CD4-positive, CD25-positive, alpha-beta regulatory T cell (primary cell): ENCODE measurements at places on chromosomes 13 and 19. TPM values are rescaled to one million over a fixed set of nuclear protein-coding genes. Genes with fewer than 3 reads are reported as not detected.
A peak's percentile ranks its signal among the peaks of the same experiment; 100 is the strongest.

The GRWD1 gene
- 29.0 TPM for total RNA-seq

GRCh38 chr13:105442949-105443699 lies 1092.3 kb downstream of the EFNB2 start:
- DNase-seq: no peak

The RXFP2 gene
- total RNA-seq: not detected

DNA sequence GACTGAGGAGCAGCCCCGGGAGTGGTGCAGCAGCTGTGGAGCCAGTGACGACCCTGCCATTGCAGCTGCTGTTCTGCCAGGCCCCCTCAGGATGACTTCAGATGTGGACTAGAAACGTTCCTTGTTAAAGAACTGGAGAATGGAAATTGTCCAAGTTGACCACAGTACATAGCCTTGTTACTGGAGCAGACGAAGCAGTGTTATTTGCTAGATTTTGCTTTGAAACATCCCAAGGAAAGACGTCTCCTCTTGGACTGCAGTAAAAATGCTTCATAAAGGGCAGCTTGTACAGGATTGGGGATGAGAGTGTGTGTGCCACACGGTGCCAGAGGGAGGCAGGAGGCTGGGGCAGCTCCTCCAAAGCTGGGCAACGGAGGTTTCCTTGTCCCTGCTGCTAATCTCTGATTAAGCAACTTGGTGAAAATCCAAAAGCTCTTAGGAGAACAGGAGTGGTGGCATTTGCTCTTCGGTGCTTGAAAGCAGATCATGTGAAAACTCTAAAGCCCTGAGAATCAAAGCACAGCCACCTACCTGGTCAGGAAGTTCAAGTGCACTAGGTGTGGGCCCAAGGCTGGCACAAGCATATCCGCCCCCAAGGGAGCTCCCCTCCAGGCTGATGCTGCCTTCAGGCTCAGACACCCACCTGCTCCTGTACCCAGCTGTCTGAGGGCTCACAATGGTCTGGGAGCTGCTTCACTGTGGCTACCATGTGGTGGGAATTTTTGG lies 34.5 kb downstream of the SHISA2 start:
- DNase-seq: peak; percentile 12

GRCh38 chr19:28601723-28602440 lies 611.1 kb downstream of the UQCRFS1 start:
- no peak for DNase-seq

DNA sequence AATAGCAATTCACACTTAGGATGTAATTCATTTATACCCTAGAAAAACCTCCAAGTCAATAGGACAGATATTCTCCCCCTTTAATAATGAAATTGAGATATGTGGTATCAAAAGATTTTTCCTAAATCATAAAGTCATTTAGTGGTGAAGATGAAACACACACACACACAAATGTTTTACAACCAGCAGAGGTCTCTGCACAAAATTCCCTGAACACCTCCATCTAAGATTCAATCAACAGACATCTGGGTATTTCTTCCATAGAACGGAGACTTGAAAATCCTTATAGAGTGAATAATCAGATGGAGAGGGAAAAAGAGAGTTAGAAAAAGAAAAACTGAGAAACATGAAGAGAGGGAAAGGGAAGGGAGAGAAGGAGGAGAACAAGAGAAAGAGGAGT lies 52.8 kb downstream of the MYCBP2 start:
- DNase-seq: no peak

GRCh38 chr19:50679177-50680125 lies 30.2 kb downstream of the C19orf81 start:
- DNase-seq: peak; percentile 76

The ZNF541 gene
- total RNA-seq: 0.52 TPM

The ADAMTSL5 gene
- 2.1 TPM for total RNA-seq

The OR10H1 gene
- total RNA-seq: not detected

- DNase-seq: no peak
Observed at GRCh38 chr13:47252627-47253026, 355.8 kb upstream of the HTR2A start.

- DNase-seq: no peak
Observed at GRCh38 chr13:37616131-37616530, 17.6 kb upstream of the POSTN start.

DNA sequence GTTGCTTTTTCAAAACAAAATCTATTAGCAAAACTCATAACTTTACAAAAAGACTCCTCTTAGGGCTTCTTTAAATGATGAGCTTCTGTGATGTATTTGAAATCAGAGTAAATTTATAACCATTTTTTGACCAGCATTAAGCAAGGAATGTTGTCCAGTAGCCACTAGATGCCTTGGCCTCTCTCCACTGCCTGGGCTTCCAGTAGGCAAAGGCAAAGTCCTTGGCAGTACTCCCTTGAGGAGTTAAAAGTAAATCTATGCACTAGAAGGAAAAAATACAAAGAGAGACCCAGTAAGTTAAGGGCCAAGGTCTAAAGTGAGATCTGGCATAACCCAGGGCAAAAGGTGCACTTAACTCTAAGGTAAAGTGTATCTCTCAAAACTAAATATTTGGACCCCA lies 9.5 kb downstream of the SERPINE3 start:
- DNase-seq: no peak

The PCDH17 gene
- total RNA-seq: not detected

DNA sequence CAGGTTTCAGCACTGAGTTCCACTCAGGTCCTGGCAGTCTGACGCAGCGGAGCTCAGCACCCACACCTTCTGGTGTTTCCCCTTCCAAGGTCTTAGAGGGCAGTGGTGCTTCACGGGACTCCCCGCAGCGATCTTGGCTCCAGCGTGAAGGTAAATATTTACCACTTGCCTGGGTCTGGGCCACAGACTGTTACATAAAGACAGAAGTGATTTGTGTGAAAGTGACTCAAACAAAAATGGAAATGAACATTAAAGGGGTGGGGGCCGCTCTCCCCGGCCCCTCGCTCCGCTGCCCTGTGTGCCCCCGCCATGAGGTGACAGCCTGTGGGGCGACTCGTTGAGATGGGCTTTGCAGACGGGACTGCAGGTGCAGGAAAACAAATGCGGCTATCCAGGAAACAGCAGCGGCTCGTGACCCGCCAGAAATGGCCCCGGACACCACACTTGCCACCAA lies 55.0 kb downstream of the GGACT start:
- no peak for DNase-seq

The SHISA2 gene
- 1.7 TPM for total RNA-seq

The UGGT2 gene
- 0.47 TPM for total RNA-seq

DNA sequence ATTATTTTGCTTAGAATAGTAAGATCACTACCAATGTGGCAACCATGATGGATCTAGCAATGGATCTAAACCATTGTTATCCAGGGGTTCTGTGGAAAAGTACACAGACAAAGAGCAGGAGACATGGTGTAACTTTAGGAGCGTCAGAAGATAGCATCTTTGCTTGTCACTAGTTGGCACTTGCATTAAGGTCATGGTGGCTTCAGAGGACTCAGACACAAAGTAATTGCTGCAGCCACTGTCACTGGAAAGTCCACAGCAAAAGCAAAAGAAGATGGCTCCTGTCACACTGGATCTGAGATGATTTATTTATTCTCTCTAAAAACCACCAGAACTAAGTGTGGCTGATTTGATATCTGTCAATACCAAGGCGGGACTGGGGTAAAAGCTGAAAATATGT lies 93.3 kb upstream of the PCDH20 start:
- no peak for DNase-seq

DNA sequence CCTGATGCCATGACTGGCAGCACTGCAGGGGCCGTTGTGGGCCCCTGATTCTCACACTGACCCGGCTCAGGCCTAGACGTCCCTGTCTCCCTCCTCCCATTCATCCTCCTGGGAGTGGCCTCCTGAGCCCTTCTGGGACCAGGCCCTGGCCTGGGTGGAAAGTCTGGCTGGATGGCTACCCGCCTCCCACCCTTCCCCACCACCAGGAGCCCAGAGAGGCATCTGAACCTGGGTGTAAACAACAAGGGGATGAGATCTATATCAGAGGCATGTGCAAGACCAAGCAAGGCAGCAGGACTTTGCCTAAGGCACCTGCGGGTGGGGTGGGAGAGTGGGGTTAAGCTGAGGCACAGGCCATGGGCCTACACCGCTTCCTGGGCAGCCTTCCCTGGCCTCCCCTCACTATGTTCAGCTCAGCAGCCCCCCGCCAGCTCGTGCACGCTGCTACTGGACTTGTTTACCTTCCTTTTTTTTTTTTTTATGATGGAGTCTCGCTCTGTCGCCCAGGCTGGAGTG lies 22.0 kb upstream of the ASPDH start:
- no peak for DNase-seq

- DNase-seq: no peak
Observed at GRCh38 chr13:59744747-59745391, 418.9 kb downstream of the DIAPH3 start.

The TEX101 gene
- total RNA-seq: not detected

DNA sequence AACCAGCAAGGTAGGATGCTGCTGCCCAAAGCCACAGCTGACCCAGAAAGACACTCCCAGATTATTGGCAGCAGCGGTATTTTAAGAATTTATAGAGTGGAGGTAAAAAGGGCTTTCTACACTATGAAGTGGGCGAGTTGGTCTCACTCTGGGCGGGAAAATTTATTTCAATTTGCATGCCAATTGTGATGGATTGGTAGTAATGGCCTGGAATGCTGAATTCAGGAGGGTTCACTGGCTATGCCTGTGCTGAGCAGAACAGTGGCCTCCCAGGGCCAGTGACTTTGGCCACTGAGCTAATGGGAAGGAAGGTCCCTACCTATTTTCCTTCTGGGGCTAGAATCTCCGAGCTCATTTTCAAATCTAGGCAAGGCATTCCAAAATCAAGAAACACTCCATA lies 243.5 kb downstream of the TSHZ3 start:
- DNase-seq: no peak

DNA sequence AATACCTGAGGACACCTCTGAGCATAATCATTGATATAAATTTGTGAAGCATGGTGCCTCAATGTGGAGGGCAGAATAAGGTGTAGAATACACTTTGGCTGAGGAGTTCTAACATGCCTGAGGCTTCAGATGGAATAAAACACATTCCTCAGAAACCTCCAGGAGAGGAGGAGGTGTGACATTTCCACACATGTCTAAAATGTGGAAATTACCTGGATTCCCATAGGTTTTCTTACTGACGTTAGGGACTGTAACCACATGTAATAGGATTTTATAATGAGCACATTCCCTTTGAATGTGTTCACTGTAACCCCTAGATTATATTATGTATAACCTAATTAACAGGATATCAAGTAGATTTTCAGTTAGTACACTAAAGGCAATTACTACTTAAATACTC lies 226.1 kb downstream of the TDRD3 start:
- DNase-seq: no peak

- DNase-seq: no peak
Observed at GRCh38 chr19:16258440-16258903, 60.8 kb downstream of the AP1M1 start.

GRCh38 chr13:48320399-48320790 lies 16.8 kb downstream of the RB1 start:
- no peak for DNase-seq

GRCh38 chr13:48161530-48162179 lies 66.8 kb upstream of the MED4 start:
- no peak for DNase-seq

DNA sequence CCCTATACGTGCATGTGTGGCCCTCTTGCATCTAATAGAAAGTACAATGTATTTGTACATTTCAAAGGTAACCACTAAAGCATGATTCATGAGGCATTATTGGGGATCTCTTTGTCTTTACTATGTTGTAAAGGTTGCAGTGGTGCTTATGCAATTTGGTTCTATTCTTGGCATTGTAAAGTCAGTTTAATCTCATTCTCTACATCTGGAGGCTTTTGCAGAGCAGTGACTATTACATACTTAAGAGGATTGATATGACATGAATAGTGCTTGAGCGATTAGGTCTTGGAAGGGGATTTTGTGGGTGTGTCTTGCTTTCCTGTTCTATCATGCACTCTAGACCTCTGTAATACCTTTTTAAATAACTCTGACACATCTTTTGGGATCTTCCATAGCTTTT lies 610.0 kb downstream of the EFNB2 start:
- no peak for DNase-seq

The KIR2DL3 gene
- not detected for total RNA-seq

The LPAR2 gene
- total RNA-seq: 120 TPM

The CGB8 gene
- total RNA-seq: not detected

DNA sequence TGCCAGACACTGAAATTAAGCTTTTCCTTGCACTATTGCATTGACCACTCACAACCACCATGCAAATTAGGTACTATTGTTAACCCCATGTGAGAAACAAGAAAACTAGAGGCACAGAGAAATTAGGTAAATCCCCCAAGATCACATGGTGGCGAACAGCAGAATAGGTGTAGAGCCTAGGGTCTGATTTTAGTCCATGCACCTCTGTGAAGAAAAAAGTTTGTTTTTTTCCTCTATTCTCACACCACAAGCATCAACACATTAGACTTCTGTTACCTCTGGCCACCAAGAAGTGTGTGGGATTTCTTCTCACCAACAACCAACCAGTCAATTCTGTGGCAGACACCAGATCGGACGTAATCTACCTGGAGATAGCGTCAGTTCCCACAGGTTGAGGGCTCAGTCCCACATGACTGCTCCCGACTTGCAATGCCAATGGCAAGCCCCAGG lies 391.9 kb downstream of the COG6 start:
- no peak for DNase-seq
